ENCODE measurements at places on chromosomes 2 and 18.
A peak's percentile ranks its signal among the peaks of the same experiment; 100 is the strongest.

GRCh38 chr2:157803476-157803875 is 72.7 kb downstream of the ACVR1 start:
- no peak for DNase-seq

- DNase-seq = no peak
Observed at GRCh38 chr18:39494211-39494896, 1928.8 kb upstream of the CELF4 start.

DNA sequence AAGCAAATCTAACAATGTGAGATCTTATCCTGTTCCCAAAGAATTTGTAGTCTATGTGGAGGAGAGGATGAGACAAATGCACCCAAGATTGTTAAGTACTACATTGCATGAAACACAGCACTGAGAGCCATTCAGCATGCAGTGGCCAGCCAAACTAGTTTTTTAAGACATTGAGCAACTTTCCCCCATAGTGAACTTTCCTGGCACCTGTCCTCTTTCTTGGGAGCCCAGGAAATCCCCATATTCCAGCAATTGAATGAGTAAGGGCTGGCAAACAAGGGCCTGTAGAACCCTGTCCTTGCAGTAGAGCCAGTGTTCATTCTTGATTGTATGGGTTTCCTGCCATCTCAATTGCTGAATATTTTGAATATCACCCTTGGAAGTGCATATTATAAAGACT is 58.8 kb upstream of the FIGN start:
- DNase-seq = no peak

DNA sequence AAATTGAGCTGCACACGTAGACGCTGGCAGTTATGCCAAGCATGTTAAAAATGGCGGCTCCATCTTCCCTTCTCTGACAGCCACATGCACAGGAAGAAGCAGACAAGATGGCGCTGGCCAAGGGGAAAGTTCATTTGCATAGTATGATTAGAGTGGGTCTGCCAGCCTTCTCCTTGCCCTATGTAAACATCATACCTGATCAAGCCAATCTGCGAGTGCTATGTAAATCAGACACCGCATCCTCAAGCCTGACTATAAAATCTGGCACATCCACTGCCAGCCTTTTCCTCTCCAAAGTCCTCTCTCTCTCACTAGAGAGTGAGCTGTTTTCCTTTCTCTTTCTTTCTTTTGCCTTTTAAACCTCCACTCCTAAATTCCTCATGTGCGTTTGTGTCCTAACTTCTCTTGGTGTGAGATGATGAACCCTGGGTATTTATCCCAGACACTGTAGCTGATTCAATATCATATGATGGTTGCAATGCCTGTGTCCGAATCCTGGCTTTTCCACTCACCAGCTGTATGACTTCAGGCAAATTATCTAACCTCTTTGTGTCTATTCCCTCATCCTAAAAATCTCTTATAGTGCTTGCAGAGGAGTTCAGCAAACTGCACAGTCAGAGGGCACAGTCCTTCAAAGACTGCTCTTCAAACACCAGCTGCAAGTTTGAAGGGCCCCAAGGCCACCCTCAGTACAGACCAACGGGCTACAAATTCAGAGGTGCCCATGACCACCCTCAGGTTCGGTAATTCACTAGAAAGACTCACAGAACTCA is 39.3 kb upstream of the ITSN2 start:
- peak; percentile 54 for DNase-seq

DNA sequence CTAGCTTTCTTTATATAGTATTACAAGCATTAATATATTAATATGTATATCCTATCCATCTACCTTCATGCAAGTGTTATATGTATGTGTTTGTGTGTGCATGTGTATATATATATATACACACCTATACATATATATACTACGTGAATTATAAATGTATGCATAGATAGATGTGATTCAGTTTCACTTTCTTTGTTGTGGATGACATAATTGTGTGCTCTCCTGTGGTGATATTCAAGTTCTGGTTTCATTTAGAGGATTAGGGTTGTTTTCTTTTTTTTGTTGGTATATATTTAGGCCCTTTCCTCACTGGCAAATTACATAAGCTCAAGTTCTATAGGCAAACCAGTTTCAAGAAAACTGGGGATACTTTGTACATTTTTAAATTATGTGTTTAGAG is 225.7 kb upstream of the FANCL start:
- no peak for DNase-seq

DNA sequence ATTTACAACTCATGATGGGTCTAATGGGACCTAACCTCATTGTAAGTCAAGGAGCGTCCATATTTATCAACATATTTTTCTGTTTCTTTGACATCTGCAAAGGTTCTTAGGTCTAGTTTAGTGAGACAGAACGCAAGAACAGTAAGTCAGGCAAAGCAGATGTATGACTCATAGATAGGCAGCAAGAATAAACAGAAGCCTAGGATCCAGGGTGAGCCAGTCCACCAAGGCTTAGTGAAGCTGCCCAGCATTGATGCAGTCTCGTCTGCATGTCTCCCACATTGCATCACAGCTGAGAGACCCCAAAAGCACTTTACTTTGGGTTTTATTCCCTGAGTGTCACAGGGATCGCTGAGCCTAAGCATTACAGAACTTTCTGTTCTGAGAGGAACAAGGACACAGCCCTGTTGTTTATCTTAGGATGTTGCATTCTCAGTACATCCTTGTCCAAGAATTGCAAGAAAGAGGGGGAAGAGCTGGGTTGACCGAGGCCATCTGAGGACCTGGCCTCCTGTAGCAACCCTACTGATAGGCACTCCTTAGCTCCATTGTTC is 29.6 kb upstream of the TMEM177 start:
- no peak for DNase-seq

- no peak for DNase-seq
Observed at GRCh38 chr2:106584304-106584954, 97.3 kb downstream of the CD8B2 start.

GRCh38 chr2:157500334-157500733 is 56.4 kb upstream of the CYTIP start:
- no peak for DNase-seq

Data from NCI-H187 (cell line).